T-helper 1 cell (primary cell): ENCODE measurements at places on chromosomes 5 and 9.

DNA sequence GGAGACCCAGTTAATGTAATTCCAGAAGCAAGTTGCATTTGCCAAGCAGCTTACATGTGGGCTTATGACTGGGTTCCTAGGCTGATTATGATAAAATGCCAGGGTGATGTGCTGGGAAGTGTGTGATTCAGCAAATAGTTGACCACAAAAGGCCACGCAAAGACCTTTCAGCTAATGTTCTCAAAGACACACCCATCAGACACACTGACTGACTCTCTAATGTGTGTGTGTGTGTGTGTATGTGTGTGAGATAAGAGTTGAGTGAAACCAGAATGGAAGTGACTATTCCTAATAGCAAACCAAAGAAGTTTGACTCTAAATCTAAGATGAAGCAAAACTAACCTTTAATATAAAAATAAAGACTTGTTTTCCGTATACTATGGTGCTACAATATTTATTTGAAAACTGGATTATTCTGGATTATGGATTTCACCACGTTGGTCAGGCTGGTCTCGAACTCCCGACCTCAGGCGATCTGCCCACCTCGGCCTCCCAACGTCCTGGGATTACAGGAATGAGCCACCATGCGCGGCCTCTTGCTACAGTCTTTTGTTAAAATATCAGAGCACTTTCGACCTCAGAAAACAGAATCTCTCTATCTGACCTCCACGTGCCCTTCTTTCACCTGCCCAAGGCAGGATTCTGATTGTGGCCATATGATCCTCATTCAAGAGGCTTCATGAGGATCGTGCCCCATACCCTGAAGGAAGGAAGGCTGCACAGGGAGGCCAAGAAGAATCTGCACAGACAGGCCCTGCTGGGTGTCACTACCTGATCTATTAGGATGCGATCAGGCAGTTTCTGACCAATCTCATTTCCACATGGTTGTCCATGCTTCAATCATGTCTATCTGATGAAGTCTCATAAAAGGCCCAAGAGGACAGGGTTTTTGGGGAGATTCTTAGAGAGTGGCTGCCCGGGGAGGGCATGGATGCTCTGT, 75.6 kb downstream of the USP20 start:
- DNase-seq = no peak

- no peak for DNase-seq
Measured at GRCh38 chr9:105554042-105554441, 3.9 kb upstream of the FKTN start.

- DNase-seq = no peak
Measured at GRCh38 chr5:180284149-180284548, 7.7 kb downstream of the MAPK9 start.

GRCh38 chr5:80208381-80208780, 47.5 kb downstream of the SERINC5 start:
- DNase-seq = no peak

DNA sequence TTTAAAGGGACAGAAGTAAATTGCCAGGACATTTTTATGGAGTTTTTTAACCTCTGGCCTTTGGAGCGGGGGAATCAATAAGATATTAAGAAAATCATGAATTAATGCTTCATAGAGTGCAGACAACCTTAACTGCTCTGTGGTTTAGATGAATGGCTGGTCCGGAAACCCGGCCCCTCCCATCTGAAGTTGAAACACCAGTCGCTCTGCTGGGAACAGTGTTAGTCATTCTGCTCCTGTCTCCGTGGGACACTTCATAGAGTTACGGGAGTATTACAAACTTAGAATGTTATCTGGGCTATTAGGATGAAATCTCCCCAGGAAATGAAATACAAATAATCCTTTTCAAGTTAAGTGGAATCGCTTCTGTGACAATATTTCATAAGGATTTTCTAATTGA, 110.1 kb upstream of the IRX2 start:
- no peak for DNase-seq
